ENCODE measurements at places on chromosomes 1 and 21.
A peak's percentile ranks its signal among the peaks of the same experiment; 100 is the strongest.

DNA sequence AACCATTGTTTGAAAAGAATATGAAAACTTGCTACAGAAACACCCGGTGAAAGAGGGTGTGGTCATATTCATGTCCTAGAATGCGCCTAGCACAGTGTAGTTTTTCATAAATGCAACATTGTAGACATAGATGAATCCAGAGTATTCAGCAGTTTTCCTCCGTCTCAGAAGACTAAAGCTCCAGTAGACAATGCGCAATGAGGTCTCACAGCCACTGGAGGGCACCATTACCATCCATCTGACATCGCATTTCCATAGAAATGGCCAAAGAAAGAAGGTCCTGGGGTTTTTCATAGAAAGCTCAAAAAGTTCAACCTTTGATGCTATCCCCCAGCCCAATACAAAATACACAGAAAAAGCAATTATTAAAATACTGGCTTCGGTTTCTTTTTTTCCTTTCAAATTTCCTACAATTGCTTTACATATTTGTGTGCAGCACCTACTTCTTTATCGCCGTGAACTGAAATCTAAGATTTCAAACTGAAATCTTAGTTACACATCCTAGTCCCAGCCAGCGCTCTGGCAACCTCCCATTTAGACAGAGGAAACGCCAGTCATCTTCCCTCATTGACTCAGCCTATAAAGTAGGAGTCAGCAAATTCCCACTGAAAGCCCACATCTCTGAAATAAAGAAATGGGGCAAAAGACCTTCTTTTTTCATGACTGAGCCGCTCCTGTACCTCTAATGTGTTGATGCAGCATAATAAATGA is 3.9 kb upstream of the CD58 start:
- DNase-seq: peak; percentile 58

GRCh38 chr1:117928881-117929342 is 509 bp downstream of the GDAP2 start:
- DNase-seq: peak; percentile 63

GRCh38 chr1:151981178-151981525 is 12.5 kb downstream of the S100A10 start:
- no peak for DNase-seq

DNA sequence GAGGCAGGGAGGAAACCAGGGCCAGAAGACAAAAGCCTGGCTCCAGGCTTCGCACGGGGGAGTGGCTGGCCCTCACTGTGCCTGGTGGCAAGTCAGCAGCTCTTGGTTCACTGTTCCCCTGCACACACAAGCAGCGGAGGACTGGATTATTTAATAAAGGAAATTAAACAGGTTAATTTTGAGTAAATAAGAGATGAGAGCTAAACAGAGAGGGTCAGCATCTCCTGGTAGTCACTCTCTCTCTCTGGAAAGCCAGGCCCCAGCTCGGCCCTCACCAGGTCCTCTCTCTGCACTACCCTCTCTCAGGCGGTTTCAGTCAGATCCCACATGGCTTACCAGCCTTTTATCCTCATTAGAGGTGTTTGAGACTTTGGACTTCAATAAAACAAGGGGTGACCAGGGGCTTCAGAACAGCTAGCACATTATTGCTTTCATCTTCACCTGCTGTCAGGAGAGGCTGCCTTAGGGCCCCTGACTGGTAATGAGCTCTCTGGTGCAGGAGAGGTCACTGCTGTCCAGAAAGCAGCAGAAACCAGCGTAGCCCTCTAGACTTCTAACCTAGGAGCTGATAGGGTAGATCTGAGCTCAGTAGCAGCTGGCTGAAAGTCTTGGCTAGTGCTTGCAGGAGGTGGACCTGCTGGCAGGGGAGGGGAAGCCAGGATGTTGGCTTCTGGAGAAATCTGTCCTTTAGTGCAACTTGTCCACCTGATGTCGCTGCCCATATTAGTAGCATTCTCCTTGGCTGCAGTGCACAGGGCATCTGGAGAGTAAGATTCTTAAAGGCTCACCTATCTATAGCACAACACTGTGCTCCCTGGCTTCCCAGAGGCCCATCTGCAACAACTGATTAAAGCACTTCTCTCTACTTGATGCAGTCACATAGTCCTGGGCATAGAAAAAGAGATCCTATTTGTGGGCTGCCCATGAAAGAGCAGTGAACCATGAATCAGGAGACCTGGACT is 45.9 kb downstream of the SYT6 start:
- DNase-seq: peak; percentile 13

GRCh38 chr1:231420299-231420958 is 1.7 kb downstream of the EGLN1 start:
- DNase-seq: peak; percentile 48

- DNase-seq: no peak
Observed at GRCh38 chr1:33191731-33192275, 10.0 kb upstream of the TRIM62 start.

DNA sequence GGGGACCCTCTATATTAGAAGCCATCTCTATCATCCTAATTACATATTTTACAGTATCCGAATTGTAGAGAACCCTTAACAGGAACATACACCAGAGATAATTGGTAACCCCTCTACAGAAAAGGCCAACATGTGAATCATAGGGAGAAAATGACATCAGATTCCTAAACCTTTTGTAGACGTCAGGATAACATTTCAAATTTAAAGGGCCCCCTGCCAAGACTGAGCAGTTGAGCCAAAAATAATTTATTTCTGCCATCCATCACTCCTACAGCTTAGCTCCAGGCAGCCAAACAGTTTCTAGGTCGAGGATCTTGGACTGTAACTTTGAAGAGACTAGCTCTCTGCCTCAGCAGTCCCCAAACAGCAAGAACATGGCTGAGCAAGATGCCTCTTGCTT is 21.2 kb downstream of the ZNF697 start:
- DNase-seq: peak; percentile 5

DNA sequence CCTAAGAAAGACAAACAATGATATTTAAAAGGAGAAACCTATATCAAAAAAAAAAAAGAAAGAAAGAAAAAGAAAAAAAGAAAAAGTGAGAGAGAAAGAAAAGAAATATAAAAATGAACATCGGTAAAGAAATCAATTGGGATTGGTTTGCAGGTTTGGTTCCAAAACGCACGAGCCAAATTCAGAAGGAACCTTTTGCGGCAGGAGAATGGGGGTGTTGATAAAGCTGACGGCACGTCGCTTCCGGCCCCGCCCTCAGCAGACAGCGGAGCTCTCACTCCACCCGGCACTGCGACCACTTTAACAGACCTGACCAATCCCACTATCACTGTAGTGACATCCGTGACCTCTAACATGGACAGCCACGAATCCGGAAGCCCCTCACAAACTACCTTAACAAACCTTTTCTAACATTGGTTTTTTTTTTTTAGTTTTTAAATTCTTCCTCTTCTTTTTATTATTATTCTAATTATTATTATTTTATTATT is 11.7 kb downstream of the LHX9 start:
- no peak for DNase-seq

DNA sequence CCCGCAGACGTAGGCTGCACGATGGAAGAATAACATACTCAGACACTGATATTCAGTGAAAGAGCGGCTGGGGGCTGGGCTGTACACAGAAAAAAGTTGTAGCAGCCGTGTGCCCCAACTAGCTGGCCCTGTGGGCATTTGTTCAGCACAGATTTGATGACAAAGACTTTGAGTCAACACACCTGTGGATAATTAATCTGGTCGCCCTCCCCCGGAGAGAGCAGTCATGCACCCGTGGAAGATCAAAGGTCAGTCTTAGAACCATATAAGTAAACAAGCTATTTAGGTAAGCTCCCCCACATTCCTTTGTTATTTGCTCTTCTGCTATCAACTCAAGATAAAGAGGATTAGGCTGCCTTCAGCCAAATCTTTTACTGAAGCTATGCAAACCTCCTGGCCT is 148.4 kb upstream of the HMCN1 start:
- peak; percentile 16 for DNase-seq

GRCh38 chr21:36004441-36004840 is 55.9 kb downstream of the SETD4 start:
- DNase-seq: no peak

- peak; percentile 34 for DNase-seq
Observed at GRCh38 chr1:56509713-56510641, 69.4 kb downstream of the PLPP3 start.

DNA sequence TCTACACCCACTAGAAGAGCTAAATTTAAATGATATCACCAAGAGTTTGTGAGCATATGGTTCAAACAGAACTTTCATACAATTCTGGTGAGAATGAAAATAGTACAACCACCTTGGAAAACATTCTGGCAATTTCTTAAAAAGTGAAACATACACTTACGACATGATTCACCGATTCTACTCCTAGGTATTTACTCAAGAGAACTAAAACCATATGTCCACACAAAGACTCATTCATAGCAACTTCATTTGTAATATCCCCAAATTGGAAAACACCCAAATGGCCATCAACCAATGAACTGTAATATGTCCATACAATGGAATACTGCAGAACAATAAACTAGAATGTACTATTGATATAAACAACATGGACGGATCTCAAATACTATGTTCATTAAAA is 51.2 kb upstream of the ADAM30 start:
- DNase-seq: no peak

- no peak for DNase-seq
Observed at GRCh38 chr1:82994616-82995263, 1004.2 kb downstream of the TTLL7 start.

DNA sequence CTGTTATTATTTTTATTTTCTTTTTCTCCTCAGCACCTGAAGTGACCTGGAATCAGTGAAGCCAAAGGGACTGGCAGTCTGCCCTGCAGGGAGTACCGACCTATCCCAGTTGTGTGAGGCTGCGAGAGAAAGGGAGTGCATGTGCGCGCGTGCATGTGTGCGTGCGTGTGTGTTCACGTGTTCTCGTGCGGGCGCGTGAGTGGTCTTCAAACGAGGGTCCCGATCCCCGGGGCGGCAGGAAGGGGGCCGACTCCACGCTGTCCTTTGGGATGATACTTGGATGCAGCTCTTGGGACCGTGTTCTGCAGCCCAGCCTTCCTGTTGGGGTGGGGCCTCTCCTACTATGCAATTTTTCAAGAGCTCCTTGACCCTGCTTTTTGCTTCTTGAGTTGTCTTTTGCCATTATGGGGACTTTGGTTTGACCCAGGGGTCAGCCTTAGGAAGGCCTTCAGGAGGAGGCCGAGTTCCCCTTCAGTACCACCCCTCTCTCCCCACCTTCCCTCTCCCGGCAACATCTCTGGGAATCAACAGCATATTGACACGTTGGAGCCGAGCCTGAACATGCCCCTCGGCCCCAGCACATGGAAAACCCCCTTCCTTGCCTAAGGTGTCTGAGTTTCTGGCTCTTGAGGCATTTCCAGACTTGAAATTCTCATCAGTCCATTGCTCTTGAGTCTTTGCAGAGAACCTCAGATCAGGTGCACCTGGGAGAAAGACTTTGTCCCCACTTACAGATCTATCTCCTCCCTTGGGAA is 123.3 kb downstream of the PRDM2 start:
- no peak for DNase-seq

All from NCI-H69 (cell line).